ENCODE measurements at places on chromosomes 7 and 10.

DNA sequence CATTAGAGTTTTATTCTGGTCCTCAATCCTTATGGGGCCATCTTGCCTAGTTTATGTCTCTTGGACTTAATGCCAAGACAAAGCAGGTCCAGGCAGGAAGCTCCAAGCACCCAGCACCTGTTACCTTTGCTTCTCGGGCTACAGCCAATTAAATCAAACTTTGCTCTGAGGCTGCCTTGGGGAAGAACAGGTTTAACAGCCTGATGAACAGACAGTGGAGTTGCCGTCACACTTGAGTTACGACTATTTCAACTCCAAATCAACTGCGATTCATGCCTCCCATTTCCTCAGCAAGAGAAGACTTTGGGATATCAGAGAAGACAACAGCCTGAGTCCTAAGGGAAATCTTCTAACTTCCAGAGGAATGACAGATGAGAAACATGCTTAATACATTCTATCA, 62.2 kb downstream of the XPNPEP1 start:
- DNase-seq, result no peak

DNA sequence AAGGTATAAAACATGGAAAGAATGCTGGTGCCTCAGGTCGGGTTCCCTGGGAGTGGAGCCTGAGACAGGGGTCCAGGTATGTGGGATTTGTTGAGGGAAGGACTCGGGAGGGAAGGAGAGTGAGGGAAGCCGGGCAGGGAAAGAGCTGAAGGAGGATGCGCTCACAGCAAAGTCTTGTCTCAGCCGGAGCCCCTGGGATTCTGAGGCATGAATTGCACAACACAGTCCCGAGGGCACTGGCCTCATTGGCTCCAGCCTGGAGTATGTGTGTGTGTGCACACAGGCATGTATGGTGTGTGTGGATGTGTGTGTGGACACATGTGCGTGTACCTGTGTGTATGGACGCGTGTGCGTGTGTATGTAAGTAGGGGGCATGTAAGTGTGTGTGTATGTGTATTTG, 87.4 kb downstream of the WDFY4 start:
- no peak for DNase-seq

DNA sequence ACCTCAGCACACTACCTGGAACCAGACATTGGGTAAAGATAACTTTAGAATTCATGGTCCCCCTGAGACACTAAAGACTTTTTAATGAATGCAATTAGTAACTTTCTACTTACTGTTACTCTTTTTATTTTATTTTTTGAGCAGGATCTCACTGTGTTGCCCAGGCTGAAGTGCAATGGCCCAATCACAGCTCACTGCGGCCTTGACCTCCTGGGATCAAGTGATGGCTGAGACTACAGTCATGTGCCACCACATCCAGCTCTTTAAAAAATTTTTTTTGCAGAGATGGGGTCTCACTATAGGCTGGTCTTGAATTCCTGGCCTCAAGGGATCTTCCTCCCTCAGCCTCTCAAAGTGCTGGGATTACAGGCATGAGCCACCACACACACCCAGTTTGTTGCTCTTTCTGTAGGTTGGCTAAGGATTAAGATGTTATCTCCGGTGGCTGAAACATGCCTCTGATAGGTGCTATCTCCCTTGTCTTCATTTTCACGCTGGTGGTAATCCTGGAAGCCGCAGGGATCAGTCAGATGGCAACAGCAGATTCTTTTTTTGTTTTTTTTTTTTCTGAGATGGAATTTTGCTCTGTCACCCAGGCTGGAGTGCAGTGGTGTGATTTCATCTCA, 128.3 kb downstream of the TCF7L2 start:
- no peak for DNase-seq

GRCh38 chr10:89242345-89242684, 9.3 kb downstream of the LIPA start:
- no peak for DNase-seq

DNA sequence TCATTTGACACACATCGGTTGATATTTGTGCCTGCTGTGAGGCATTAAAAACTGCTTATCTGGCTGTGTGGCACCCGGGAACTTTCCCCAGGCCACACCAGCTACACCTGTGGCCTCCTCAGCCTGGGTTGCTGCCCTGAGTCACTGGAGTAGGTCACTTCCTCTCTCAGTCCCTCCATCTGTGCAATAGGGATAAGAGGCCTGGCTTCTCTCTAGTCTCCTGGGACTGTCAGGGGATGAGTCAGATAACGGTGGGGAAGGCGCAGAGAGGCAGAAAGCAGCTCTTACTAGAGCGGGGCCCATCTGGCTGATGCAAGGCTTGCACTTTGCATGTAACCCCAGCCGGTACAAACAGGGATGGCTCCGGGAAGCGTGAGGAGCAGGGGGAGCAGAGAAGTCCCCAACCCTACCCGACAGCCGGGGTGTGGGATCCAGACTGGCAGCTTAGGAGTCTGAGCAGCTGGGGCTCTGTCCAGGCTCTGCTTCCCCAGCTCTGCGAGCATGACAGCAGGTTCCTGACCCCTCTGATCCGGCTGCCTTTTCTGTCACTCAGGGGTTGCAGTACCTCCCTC, 34.0 kb downstream of the DNAJB12 start:
- DNase-seq, result peak; percentile 100

DNA sequence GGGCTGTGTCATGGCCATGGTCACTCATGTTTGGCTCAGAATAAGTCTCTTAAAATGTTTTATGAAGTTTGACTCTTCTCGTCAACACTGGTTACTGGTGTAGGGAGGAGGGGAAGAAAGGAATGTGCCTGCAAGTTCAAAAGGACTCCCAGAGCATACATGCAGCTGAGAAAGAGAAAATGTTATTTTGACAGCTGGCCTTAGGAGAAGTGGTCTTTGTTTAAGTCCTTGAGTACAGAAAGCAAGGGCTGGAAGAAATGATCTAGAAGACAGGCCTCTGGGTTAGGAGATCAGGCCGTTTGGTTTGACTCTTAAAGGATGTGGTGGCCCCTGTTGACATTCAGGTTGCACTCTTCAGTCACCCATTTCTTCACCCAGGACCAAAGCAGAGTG, 245.5 kb downstream of the REEP3 start:
- no peak for DNase-seq
